ENCODE measurements at places on chromosomes 16 and 17.

DNA sequence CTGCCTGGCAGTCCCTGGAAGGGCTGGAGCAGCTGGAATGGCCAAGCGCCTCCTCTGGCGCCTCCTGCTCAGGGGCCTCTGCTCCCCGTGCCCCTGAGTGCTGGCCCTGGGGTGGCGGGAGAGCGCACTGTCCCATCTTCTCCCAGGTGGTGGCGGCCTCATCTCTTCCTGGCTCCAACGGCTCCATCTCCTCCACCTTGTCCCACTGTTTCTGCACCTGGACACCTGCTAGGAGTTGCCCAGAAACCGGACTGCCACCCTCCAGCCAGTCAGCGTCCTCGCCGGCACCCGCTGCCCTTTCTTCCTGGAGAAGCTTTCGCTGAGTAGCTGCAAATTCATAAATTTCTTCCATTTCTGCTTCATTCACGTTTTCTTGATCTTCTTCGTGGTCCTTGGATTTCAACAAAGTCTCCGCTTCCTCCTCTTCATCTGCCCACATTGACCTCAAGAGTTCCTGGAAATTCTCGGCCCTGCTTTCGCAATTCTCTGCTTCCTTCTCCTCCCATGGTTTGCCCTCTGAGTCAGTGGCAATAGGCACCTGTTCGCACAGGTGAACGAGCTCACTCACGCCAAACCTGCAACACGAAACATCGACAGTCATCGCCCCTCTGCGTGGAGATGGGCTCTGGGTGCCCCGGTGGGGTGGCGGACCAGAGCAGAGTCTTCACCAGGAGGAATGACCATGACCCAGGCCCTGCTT, 13.7 kb upstream of the NLRC3 start:
- no peak for DNase-seq

DNA sequence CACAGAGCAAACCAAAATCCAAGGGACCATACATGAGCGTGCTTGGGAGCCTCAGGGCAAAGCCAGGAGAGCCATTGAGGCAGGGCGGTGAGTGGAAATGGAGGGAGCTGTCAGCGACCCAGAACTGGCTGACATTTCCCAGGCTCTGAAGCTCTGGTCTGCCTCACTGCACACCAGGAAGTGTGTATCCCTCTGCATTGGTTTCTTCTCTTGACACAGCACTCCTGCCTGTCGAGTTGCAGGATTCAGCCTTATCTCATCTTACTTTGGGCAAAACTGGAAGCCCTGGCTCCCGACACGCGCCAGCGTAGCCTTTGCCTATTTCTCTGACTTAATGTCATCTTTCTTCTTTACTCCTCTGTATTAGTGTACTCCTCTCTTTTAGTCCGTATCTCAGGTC, 144.7 kb upstream of the HS3ST3A1 start:
- DNase-seq = no peak

DNA sequence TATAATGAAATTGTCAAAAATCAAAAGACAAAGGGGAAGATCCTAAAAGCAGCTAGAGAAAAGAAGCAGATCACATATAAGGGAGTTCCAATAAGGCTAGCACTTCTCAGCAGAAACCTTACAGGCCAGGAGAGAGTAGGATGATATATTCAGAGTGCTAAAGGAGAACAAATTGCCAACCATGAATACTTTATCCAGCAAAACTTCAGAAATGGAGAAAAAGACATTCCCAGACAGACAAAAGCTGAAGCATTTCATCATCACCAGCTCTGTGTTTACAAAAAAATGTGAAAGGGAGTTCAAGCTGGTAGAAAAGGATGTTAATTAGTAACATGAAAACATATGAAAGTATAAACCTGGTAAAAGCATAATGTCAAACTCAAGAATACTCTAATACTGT, 37.4 kb downstream of the CDR2 start:
- no peak for DNase-seq

GRCh38 chr16:27218756-27219155, 15.4 kb downstream of the KDM8 start:
- DNase-seq = no peak

All from lung microvascular endothelial cell (primary cell).